Heart right ventricle (tissue), 16 donors: ENCODE measurements at places on chromosomes 4 and X. TPM values are rescaled to one million over a fixed set of nuclear protein-coding genes. Genes with fewer than 3 reads are reported as not detected.

DNA sequence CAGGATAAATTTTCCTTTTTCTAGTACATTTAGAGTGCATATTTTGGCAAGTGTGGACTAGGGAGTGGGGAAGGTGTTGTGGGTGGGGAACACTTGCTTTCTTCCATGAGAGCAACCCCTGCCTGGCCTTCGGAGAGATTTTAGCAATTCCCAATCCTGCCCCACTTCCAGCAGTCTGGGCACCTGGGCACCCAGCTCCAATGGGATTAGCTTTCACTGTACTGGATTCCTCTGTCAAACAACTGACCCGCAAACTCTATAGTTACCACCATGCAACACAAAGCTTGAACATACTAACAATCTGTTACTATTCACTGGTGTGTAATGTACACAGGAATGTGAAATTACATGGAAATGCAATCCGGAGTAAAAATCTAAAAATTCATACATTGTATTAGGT, 50.3 kb downstream of the SH3RF1 start:
- H3K27me3 ChIP-seq: no peaks in the 10 kb centered on the region
- H3K36me3 ChIP-seq: no peaks in the 10 kb centered on the region
- H3K27ac ChIP-seq: no peak overlapping the region
- H3K4me1 ChIP-seq: no peaks in the 10 kb centered on the region
- H3K4me3 ChIP-seq: no peak overlapping the region

DNA sequence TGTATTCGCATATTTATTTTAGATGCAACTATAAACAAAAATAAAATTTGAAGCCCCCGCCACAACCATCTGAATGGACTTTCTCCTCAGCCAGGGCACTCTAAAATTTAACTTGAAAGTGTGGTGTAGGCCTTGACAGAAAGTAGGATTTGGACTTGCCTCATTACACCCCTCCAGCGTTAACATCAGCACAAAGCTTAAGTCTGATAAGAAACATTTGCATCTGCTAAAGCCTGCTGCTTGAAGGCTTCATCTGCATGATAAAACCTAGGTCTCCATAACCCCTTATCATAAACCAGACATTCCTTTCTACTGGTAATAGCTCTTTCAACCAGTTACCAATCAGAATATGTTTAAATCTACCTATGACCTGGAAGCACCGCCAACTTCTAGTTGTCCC, 1046.5 kb downstream of the FAT4 start:
- H3K4me3 ChIP-seq: no peak overlapping the region
- H3K27ac ChIP-seq: no peak overlapping the region
- no peak for DNase-seq
- H3K36me3 ChIP-seq: no peaks in the 10 kb centered on the region
- no peaks in the 10 kb centered on the region for H3K4me1 ChIP-seq

DNA sequence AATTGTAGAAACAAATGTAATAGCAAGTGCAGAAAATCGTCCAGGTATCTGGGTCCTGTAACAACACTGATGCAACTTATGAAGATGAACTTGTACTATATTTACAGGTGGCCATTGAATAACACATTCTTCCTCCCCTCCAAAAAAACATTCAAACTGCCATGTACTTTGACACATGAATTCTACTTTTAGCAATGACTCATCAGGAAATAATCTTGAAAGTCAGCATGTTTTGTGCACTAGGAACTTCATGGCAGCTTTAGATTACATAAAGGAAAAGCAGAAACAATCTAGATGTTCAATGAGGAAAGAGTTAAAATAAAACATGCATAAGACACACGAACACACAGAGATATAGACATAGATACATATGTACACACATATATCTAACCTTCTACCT, 2.5 kb downstream of the PABPC1L2A start:
- no peaks in the 10 kb centered on the region for H3K4me1 ChIP-seq
- H3K4me3 ChIP-seq: no peak overlapping the region
- H3K27me3 ChIP-seq: peaks cover 24% of the 10 kb centered on the region
- no peak for DNase-seq
- no peaks in the 10 kb centered on the region for H3K36me3 ChIP-seq

DNA sequence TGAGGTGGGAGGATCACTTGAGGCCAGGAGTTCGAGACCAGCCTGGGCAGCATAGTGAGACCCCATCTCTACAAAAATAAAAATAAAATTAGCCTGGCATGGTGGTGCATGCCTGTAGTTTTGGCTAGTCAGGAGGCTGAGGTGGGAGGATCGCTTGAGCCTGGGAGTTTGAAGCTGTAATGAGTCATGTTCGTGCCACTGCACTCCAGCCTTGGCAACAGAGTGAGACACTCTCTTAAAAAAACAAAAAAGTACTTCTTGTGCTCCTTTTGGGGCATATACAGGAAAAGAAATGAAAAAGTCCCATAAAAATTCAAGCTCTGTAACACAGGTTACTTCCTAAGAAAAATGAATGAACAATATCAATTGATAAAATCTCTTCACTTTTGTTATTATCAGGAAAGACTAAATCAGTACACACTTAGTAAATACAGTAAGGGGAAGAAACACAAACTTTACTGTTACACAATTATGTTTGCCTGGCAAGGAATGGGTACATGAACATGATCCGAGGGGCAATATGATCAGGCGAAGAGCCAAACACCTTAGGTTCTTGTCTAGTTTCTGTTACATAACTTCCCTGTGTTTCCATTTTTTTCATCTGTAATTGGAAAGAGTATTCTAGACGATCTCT, 46.9 kb downstream of the CCDC158 start:
- no peak overlapping the region for H3K4me3 ChIP-seq
- no peaks in the 10 kb centered on the region for H3K36me3 ChIP-seq

- no peak overlapping the region for H3K27ac ChIP-seq
- no peak for DNase-seq
- H3K4me1 ChIP-seq: no peaks in the 10 kb centered on the region
- no peaks in the 10 kb centered on the region for H3K27me3 ChIP-seq
- no peak overlapping the region for H3K4me3 ChIP-seq
- H3K36me3 ChIP-seq: no peaks in the 10 kb centered on the region
Observed at GRCh38 chr4:30924495-30924894, 204.3 kb downstream of the PCDH7 start.

GRCh38 chr4:116401293-116401692, 684.1 kb downstream of the TRAM1L1 start:
- no peaks in the 10 kb centered on the region for H3K4me1 ChIP-seq
- H3K27me3 ChIP-seq: no peaks in the 10 kb centered on the region
- H3K4me3 ChIP-seq: no peak overlapping the region
- no peak for DNase-seq
- H3K36me3 ChIP-seq: no peaks in the 10 kb centered on the region
- no peak overlapping the region for H3K27ac ChIP-seq

- H3K27ac ChIP-seq: no peak overlapping the region
- no peaks in the 10 kb centered on the region for H3K27me3 ChIP-seq
- no peak overlapping the region for H3K4me3 ChIP-seq
- H3K4me1 ChIP-seq: no peaks in the 10 kb centered on the region
- DNase-seq: no peak
Observed at GRCh38 chr4:128303986-128304385, 16.4 kb upstream of the PGRMC2 start.

DNA sequence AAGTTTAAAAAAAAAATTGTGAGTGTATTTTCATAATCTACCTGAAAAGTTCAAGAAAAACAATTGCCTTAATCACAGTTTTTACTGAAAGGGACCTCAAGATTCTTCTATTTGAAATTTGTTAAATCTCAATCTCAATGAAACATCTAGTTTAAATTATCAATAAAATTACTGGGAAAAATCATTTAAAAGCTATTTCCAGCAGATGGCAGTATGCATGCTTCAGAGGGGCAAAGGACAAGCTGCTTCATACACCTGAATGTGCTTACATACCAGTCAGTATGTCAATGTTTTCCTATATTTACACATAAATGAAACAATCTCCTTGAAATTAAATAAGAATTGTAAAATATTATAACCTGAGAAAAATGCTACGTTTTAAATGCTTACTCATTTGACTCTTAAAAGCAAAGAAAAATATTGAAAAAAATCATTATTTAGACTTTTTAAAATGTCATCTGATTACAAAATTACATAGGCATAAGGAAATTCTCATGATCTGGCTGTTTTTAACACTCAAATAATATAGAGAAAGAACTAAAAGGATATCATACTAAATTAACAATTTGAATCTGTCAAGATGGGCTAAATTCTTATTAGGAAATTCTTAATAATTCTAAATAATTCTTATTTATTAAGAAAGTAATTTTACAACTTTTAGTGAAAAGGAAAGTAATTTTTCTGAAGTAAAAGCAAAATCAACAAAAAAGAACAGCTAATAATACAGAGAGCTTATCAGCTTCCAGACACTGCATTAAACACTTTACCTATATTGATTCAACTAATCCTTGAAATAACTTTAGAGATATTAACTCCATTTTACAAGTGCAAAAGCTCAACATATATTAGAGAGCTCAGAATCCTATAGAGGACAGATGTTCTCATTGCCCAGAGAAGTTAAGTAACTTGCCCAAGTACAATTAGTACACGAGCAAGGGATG, 242.1 kb downstream of the ADAMTS3 start:
- H3K27ac ChIP-seq: no peak overlapping the region
- no peak overlapping the region for H3K4me3 ChIP-seq
- no peaks in the 10 kb centered on the region for H3K27me3 ChIP-seq
- no peaks in the 10 kb centered on the region for H3K36me3 ChIP-seq

DNA sequence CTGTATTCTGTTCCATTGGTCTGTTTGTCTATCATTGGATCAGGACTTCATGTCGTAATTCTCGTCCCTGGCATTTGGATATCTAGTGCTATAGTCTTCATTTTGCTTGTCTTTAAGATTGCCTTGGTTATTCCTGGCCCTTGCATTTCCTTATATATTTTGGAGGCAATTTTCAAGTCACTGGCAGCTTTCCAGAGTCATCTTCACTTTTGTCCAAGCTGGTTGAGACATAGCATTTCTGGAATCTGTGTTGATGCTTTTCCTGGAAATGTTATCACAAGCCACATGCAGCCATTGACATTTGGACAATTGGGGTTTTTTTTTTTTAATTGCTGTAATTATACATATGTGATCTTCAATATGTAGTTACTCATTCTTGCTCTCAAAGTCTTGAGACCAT, 45.2 kb upstream of the HGFAC start:
- no peaks in the 10 kb centered on the region for H3K36me3 ChIP-seq
- H3K27ac ChIP-seq: no peak overlapping the region
- peaks cover 9% of the 10 kb centered on the region for H3K4me1 ChIP-seq

- DNase-seq: no peak
- peak overlapping the region; percentile 84 for H3K4me3 ChIP-seq
- no peaks in the 10 kb centered on the region for H3K27me3 ChIP-seq
- no peak overlapping the region for H3K27ac ChIP-seq
- H3K36me3 ChIP-seq: no peaks in the 10 kb centered on the region
Observed at GRCh38 chrX:46838486-46838870, 1.6 kb downstream of the RP2 start.

DNA sequence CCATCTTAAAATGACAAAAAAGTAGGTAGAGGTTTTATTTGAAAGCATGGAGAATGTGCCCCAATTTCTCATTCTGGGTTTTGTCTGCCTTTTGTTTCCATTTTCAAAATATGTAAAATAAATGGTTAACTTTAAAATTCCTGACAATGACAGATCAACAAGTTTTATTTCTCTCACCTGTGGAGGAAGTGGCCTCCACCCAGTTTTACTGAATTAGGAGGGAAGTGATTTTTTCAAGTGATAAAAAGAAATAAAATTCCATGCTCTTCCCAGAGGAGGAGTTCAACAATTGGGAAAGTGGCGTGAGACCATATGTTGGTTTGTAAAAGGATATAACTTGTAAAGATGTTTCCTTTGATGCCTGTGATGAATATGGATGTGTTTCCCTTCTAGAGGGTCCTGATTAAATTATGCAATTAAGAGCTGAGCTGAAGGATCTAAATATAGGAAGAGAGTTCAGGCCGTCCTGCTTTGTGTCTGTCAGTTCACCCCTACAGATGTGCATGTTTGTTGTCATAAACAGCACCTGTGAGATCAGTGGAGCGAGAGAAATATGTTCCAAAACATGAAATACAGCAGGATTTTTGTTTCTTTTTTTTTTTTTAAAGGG, 19.5 kb downstream of the SMAD1 start:
- H3K4me3 ChIP-seq: no peak overlapping the region
- no peaks in the 10 kb centered on the region for H3K36me3 ChIP-seq
- H3K27ac ChIP-seq: peak overlapping the region; percentile 70
- no peaks in the 10 kb centered on the region for H3K27me3 ChIP-seq
- H3K4me1 ChIP-seq: peaks cover 32% of the 10 kb centered on the region
- no peak for DNase-seq

- peaks cover 11% of the 10 kb centered on the region for H3K4me1 ChIP-seq
- H3K27ac ChIP-seq: no peak within 1 kb of the TSS
- H3K36me3 ChIP-seq: no peaks in the 10 kb centered on the region
- H3K4me3 ChIP-seq: peak within 1 kb of the TSS; percentile 15
Observed at GRCh38 chr4:73998040-73999011, at the start of gene CXCL5. CXCL5 (minus strand) TSS chr4:73998677; CDS start chr4:73998581, 96 bp downstream.

GRCh38 chr4:81574991-81575390, 103.3 kb upstream of the RASGEF1B start:
- H3K4me3 ChIP-seq: no peak overlapping the region
- DNase-seq: no peak
- no peaks in the 10 kb centered on the region for H3K36me3 ChIP-seq
- H3K27ac ChIP-seq: no peak overlapping the region
- no peaks in the 10 kb centered on the region for H3K27me3 ChIP-seq
- H3K4me1 ChIP-seq: no peaks in the 10 kb centered on the region

Gene SSX2B
- not detected for total RNA-seq

Gene PLP1
- total RNA-seq: 2.3 TPM

Gene SHOX
- total RNA-seq: not detected

Gene PTPN13
- total RNA-seq: 3.1 TPM
